Left renal cortex interstitium (tissue), 4 donors: ENCODE measurements at places on chromosomes 5 and 9. TPM values are rescaled to one million over a fixed set of nuclear protein-coding genes. Genes with fewer than 3 reads are reported as not detected.
A peak's percentile ranks its signal among the peaks of the same experiment; 100 is the strongest.

GRCh38 chr9:99004717-99005460 lies 61.2 kb downstream of the COL15A1 start:
- DNase-seq = no peak

DNA sequence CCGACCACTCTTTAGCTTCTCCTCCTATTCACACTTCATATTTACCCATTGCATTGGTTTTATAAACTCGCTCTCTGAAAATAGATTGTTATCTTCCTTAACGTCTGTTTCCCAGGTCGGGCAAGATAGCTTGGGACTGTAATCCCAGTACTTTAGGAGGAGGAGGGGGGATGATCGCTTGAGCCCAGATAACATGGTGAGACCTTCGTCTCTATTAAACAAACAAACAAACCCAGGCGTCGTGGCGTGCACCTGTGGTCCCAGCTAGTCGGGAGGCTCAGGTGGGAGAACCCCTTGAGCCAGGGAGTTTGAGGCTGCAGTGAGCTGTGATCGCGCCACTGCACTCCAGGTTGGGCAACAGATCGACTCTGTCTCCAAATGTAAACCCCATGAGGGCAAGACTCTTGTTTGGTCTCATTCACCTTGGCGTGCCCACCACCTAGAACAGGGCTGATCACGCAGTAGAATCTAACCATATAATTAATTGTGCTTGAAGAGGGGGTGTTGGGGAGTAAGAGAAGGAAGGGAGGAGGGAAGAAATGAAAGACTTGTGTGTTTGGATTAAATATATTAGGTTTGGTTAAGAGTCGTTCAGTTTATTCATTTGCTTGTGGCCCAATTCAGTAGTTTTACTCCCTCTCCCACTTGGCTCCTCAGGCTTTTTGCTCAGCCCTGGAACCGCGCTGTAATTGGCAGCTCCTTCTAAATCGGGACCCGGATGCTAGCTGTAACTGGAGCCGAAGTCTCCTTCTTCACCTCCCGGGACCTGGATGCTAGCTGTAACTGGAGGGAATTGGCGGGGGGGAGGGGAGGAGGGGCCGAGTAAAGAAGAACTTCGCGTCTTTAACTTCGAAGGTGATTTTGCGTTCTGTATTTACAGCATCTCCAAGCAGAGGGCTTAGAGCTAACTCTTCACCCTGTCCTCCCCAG lies 24.9 kb downstream of the CDKN2A start:
- DNase-seq = no peak

GRCh38 chr9:105911104-105911911 lies 217.0 kb downstream of the TMEM38B start:
- DNase-seq = no peak

DNA sequence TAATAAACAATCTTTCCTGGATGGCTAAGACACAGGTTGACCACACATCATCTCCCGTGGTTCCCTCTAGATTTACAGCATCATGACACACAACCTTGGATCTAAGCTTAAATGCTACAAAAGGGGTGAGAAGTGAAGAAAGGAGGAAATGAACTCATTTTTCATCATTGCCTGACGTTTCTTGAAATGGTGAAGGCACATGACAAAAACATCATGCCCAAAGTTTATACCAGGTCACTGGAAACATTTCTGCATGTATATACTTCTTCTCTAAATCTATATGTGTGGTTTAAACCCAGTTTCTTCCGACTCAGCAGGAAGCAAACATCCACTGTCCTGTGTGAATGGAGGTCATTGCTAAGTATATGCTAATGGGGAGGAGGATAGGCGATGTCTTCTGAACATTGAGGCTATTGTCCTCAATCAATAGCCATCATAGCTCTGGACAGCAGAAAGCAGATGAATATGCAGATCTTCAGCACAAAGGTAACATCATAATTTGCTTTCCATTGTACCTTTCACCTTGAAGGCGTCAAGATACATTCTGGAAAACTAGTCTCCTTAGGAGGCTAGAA lies 137.4 kb downstream of the MED27 start:
- no peak for DNase-seq

DNA sequence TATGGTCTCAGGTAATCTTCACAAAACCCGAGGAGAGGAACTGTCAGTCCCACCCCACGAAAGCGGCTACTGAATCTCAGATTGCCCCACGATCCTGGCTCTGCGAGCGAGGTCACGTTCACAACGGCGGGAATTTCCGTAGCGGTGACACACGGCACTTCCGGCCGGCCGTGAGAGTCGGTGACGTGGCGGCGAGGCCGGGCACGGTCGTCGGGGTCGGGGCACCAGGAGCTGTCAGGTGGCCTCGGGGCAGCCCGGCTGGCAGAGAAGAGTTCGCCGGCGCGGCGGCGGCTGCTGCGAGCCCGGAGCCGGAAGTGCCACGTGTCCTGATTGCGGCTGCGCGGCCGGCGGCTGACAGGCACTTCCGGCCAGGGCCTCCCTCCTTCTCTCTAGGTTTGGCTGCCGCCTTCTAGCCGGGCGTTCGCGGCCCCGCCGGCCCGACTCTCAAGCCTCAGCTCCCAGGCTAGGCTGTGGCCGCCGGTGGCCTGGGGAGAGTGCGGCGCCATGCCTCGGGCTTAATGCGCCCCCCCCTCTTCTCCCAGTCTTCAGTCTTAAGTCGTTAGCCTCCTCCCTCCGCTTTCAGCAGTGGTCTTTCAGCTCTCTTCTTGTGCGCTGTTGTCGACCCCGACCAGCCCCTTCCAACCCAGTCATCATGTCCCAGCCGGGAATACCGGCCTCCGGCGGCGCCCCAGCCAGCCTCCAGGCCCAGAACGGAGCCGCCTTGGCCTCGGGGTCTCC lies at the start of gene SEC24A:
SEC24A (plus strand) TSS at position 361 of the 738 bp plus-strand sequence; CDS start at position 653, 292 bp downstream.
- peak; percentile 60 for DNase-seq

GRCh38 chr5:16048132-16048531 lies 131.5 kb downstream of the MARCHF11 start:
- no peak for DNase-seq

DNA sequence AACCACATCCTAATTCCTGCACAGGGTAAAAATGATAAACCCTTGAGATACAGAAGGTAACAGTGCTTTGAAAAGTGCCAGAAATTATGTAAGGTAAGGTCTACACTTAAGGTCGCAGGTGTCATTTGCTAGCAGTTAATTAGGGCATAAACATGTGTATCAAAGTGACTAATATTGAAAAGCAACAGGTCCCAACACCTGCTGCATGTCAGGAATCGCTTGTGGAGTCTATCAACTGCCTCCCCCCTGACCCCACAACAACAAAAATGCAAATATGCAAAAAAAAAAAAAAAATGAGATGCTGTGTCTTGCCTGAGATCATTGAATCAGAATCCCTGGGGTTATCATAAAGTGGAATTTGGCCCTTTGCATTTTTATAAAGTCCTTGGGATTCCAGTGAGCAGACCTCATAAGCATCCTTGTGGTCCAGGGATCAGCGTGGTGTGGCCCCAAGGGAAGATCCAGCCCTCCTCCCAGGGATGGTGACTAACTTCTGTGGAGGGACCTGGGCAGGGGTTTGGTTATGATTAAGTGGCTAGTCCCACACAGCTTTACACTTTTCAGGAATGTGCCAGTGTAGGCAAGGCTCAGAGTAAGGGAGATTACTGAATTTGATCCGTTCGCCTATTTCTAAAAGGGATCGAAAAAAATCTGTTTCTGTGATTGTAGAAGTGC lies 92.5 kb upstream of the TNFSF8 start:
- DNase-seq = no peak

GRCh38 chr5:96287136-96287535 lies 145.9 kb downstream of the PCSK1 start:
- no peak for DNase-seq

GRCh38 chr5:66565878-66566277 lies 30.3 kb upstream of the MAST4 start:
- DNase-seq = no peak

DNA sequence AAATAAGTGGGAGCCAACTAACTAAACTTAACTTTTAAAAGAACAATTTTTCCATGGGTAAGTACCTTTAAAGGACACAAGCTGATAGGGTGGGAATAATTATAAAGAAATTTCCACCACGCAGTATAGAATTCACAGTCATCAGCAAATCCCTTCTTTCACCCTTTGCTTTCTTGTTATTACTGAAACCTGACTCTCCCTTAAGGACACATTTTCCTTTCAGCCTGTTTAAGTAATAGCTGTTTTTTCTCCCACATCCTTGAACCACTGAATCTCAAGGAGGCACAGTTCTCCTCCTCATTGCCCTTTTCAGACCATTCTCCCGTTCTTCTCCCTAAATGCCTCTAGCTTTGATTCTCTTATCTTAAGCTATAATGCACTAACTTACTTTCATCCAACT lies 6.3 kb downstream of the C5orf15 start:
- DNase-seq = no peak

GRCh38 chr5:147927901-147928300 lies 21.6 kb upstream of the C5orf46 start:
- DNase-seq = no peak

DNA sequence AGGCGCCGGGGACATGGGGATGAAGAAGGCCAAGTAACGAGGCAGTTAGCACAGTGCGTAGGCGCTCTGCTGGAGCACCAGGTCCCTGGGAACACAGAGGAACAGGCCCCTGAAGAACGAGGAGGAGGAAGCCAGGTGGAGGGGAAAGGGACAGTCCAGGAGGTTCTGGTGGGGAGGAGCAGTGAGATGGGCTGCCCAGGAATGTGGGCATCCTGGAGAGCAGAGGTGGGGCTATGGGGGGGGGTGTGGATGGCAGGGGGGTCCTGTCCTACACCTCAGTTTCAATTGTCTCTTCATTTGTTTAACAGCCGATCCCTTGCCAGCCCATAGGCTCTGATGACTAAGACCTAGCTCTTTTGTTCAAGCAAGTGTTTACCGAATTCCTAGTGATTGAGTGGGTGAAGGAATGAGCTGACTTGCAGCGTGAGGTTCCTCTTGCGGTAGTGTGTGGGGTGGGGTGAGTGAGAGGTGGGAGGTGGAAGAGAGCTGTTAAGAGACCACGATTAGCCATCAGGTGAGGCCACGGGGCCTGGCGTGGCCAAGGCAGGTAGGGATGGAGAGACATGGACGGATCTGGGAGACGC lies 8.4 kb upstream of the PHYHD1 start:
- DNase-seq = no peak

DNA sequence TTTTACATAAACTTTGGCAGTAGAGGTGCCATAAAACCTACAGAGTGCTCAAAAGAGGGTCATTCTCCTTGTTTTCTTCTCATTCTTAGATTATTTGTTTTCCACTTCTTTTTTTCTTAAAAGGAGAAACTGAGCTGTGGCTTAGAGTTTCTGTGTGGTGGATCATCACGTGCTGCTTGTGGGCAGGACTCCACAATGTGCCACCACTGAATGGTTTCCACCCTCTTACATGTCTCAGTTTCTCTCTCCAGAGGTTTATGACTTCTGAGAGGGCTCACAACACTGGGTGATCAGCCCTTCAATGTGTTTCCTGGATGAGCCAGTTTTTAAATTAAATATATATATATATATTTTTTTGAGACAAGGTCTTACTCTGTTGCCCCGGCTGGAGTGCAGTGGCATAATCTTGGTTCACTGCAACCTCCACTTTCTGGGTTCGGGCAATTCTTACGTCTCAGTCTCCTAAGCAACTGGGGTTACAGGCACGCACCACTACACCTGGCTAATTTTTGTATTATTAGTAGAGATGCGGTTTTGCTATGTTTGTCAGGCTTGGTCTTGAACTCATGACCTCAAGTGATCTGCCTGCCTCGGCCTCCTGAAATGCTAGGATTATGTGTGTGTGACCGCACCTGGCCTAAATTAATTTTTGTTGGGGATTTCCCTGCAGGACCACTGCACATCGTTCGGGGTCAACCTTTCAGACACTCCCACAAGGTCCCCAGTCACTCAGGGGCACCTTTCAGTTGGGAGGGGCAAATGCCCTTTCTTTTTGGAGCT lies 3.1 kb upstream of the UNC13B start:
- DNase-seq = no peak

DNA sequence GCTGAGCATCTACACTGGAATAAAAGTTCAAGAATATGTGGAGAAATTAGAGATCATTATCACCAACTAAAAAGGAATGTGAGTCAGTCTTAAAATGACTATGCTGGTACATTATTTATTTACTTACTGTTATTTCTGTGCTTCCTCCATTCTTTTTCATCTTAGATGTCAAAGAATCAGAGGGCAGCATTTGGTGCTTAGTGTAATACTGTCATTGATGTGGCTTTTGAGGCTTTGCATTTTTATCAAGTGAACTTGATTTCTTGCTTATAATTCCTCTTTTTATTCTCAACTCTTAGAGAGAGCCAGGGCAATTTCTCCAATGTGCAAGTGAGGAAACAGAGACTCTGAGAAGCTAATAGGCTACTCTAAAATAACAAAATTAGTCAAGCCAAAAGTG lies 163.7 kb upstream of the TRPC7 start:
- DNase-seq = no peak

DNA sequence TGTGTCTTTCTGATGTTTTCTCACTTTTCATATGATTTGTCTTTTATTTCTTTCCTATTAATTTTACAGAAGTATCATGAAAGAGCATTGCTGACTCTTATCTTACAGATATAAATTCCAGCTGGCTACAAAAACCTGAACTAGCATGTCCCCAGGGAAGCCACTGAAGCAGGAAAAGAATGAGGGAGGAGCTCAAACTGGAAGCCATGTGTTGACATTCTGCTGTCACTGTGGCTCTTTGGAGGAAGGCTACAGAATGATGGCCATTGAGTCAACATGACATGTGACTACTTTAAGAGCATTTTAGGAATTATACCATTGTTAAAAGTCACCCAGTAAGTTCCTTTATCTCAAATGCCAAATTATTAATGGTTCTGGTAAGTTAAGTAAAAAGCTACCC lies 638.3 kb upstream of the DMAC1 start:
- DNase-seq = no peak

DNA sequence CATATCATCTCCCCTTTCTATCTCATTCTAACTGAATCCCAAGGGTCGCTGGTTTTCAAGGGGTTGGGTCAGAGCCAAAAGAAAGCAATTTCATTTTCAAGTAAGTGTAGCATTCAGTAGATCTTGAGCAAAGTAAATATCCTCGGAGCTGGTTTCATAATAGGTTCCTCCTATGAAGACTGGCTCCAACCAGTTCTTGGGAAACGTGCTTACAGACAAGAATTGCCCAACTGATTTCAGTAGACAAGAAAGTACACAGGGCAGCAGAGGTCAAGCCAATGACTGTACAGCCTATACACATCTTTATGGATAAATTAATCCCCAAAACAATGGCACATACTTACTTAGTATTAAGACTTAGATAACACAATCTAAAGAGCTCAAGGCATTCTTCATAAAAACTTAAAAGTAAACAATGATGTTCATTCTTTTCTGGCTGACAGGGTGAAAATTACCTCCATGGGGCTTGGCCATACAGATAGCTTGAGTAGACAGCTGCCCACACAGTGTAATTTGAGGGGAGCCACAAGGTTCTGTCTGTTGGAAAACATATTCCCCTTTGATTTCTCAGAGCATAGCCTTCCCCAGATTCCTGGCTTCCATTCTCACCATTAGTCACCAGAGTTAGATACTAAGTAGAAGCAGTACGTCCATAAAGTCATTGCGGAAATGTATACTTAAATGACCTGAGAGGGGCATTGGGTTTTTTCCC lies 163.9 kb downstream of the ARRDC3 start:
- no peak for DNase-seq

GRCh38 chr5:2143646-2144353 lies 261.1 kb upstream of the IRX4 start:
- no peak for DNase-seq

Gene TOR4A
- polyA plus RNA-seq = 3.9 TPM

Gene TCF7
- 13.0 TPM for polyA plus RNA-seq

Gene GFRA3
- 3.0 TPM for polyA plus RNA-seq

Gene PRDM9
- 0.26 TPM for polyA plus RNA-seq

Gene AK8
- 3.7 TPM for polyA plus RNA-seq

Gene C1QTNF3
- polyA plus RNA-seq = 50.9 TPM

Gene CYLC2
- polyA plus RNA-seq = not detected
